ENCODE measurements at places on chromosomes 3 and 15.

DNA sequence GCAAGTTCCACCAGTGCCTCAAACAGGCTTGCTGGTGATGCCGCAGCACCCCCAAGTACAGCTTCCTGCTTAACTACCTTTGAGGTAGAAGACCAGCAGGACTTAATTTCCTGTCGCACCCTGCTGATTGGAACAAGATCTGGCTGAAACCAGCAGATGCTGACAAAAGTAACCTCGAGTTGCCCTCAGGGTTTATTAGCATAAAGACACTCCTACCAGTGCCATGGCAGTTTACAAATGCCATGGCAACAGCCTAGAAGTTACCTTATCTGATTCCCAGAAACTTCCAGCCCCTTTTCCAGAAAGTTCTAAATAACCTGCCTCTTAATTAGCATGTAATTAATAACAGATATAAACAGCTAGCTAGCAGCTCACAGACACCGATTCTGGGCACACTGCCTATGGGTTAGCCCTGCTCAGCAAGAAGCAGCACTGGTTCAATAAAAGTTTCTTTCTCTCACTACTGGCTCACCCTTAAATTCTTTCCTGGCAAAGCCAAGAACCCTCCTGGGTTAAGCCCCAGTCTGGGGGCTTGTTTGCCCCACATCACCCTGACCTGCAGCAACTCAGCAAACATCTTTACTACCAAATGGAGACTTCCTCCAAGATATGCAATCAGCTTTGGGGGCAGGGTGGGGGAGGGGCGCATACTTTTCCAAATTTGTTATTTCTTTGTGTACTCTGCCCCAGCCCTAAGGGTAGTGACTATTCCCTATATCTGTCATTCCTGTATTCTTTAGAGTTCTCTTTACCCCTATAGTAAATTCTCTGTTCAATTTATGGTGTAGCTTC, 54.2 kb downstream of the MAP4 start:
- no peak for DNase-seq

DNA sequence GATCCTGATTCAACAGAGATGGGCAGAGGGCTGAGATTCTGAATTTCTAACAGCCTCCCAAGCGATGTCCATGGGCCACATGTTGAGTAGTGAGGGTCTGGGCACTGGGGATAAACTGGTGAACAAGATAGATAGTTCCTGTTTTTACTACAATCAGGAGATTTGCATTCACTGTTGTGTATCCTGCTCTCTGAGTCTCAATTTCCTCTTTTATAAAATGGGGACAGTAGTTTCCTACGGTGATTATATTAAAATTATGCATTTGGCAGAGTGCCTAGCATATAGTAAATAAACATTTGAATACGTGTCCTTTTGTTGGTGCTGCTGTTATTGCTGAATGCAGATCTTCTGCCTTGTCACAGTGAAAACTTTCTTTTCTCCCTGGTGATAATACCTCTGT, 102.5 kb downstream of the MYH15 start:
- DNase-seq = no peak

DNA sequence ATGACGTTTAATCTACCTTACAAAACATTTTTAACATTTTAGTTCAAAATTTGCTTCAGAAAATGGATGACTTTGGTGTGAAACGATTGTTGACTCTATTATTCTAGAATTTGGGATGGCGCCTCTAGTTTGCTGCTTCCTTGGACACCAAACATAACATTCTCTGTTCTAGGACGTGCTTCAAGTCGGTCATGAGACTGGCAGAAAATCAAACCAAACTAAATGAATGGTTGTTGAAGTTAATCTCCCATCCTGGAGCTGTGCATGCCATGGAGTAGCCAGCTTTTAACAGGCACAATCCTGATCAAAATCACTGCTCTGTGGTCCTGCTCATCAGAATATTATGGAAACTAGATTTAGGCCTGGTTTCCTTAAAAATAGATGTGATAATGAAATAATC, 9.6 kb upstream of the LRRFIP2 start:
- no peak for DNase-seq

DNA sequence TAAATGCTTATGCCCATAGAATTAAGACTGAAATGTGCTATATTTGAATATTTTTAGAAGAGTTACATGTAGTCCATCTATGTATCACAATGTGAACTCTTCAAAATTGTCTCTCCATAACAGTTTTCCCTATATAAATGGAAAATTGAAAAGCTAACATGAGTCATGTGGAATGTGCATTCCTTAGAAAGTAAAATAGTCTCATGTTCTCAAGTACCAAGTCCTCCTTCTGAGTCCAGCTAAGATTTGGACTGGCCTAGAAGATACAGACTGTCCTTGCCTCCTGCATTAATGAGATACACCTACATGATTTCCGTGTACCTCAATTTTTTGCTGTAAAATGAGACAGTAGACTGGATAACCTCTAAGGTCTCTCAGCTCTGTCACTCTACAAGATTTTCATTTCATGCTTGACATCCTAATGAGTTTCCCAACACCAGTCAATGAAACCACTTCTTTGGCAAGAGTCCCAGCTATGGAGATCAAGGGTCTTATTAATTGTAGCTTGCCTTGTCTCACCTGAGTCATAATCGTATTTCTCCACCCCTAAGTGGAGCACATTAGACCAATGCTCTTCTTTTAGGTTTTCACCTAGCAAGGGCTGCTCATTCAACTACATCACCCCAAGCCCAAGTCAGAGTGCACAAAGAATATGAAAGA, 350.6 kb upstream of the IL12A start:
- no peak for DNase-seq

DNA sequence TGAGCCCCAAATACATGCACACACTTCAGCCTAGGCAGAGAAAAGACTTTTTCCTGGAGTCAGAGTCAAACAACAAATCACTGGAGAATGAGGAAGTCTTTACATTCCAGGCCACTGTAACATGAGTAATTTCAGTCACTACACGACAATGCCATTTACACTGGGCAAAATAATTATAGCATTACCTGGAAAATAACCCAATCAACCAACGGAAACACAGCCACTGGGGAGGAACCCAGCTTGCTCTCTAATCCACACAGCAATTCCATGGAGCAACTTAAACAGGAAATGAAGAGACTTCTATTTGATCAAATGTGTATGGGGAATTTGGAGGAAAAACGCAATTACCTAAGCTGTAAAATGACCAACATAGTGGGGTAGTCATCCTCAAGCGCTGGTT, 15.2 kb downstream of the FSTL1 start:
- peak; percentile 53 for DNase-seq

GRCh38 chr3:189169728-189170127, 2.0 kb upstream of the TPRG1 start:
- no peak for DNase-seq

DNA sequence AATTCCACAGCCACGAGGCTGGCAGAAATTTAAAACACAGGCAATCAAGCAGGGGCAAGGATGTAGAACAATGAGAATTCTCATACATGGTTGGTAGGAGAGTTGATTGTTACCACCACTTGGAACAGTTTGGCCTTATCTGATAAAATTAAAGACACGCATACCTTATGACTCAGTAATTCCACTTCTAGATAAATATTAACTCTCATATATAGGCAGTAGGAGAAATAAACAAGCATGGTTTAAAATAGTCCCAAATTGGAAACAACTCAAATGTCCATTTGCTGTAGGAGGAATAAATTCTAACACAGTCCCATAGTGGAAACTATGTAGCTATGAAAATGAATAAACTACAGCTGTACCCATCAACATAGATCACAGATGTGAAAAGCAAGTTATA, 42.3 kb upstream of the USP3 start:
- no peak for DNase-seq

DNA sequence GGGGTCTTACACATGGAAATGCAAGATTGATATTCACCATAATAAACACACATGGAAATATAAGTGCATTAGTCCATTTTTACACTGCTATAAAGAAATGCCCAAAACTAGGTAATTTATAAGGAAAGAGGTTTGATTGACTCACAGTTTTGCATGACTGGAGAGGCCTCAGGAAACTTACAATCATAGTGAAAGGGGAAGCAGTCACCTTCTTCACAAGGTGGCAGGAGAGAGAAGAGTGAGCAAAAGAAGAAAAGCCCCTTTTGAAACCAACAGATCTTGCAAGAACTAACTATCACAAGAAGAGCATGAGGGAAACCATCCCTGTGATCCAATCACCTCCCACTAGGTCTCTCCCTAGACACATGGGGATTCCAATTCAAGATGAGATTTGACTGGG, 111.7 kb upstream of the TP63 start:
- no peak for DNase-seq

- DNase-seq = peak; percentile 47
Measured at GRCh38 chr3:14565868-14566588, 25.9 kb upstream of the GRIP2 start.

DNA sequence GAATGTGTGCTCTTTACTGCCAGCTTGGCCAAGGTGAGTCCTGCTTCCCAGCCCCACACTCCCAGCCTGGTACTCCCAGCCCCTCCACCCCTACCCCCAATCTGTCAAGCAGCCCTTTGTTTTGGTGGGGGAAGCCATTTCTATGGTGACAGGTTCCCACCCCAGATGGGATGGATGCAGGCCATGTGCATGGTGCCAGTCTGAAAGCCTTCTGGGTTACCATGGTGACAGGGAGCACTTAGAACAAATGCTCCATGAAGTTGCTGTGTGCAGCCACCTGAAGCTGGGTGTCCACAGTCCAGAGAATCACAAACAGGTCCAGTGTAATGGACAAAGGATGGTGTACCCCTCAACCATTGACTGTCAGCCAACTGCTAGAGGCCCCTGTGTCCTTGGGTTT, 19.1 kb upstream of the VILL start:
- DNase-seq = no peak

- no peak for DNase-seq
Measured at GRCh38 chr3:13972679-13973379, 93.0 kb upstream of the WNT7A start.

DNA sequence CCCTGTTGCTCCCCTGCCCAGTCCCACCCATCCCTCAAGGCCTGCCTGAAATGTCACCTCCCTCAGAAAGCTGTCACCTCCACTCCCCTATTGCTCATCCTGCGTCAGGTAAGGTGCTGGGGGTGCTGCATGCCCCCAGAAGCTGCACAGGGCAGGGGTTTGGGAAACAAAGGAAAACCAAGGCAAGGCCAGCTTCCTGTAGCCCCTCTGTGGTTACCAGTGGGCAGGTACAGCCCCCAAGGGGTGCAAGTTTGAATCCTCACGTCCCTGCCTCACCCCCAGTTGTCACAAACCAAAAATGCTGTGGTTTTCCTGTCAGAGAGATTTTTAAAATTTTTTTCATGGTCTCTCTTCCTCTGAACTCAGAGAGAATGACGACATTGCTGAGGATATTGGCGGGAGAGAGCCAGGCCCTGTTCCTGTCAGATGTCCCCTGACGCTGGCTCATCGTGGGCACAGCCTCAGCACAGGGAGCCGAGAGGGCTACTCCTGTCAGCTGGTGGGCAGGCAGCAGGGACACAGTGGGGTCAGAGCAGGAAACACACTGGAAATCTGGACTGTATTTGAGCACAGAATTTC, 27.0 kb downstream of the PSTPIP1 start:
- peak; percentile 33 for DNase-seq

GRCh38 chr15:52018244-52018643, 775 bp upstream of the MAPK6 start:
- no peak for DNase-seq

DNA sequence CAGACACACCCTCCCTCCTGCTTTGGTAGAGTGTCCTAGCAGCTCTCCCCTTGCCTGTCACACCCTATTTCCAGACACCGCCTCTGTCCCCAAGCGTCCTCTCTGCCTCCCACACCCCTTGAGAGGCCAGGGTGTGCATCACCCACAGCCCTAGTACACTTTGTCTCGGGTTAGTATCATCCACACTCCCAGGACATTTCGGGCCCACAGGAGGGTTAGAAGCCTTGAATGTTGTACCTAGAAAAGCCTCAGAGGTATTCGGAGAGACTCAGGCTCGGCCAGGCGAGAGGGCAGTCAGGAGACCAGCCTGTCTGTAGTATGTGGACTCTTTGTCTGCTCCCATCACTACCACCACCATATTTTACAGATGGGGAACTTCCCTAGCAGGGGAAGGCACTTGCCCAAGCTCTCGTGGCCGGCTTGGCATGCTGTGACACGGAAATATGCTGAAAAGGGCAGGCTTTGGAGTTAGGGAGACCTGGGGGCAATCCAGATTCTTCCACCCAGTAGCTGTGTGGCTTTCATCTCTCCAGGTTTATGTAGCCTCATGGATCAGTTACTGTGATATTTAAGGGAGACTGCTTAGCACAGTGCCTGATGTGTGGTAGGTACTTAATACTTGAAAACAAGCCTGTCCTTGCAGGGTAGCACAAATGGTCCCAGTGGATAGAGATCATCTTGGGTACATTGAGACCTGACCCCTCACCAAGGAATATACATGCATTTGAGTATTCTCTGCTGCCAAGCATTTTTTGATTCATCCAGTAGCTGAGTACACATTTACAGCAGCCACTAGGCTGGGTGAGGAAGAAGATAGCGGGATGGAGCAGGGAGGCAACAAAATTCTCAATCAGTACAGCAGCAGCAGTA, 1.4 kb downstream of the TMEM43 start:
- DNase-seq = no peak

- DNase-seq = no peak
Measured at GRCh38 chr15:53470743-53471142, 288.7 kb downstream of the WDR72 start.

DNA sequence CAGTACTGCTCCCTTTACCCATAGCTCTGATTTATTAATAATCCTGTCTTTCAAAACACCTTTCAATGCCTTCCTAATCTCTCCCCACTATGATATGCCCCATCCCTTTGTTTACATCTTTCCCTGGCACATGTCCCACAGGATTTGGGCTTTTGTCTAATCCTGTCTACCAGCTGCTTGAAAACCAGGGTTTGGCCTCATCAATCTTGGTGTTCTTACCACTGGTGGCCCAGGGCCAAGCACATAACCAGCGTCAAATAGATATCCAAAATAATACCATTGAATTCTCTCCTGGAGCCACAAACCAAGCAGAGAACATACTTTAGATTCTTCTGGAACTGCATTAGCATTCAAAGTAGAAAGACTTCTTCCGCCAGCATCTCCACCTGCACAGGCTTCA, 104.8 kb upstream of the PPP2R3A start:
- DNase-seq = no peak

- no peak for DNase-seq
Measured at GRCh38 chr15:35546511-35547381, 781 bp upstream of the DPH6 start.

GRCh38 chr3:170470063-170471016, 51.7 kb downstream of the CLDN11 start:
- no peak for DNase-seq

- DNase-seq = peak; percentile 33
Measured at GRCh38 chr15:83626171-83626802, 27.6 kb upstream of the ADAMTSL3 start.

DNA sequence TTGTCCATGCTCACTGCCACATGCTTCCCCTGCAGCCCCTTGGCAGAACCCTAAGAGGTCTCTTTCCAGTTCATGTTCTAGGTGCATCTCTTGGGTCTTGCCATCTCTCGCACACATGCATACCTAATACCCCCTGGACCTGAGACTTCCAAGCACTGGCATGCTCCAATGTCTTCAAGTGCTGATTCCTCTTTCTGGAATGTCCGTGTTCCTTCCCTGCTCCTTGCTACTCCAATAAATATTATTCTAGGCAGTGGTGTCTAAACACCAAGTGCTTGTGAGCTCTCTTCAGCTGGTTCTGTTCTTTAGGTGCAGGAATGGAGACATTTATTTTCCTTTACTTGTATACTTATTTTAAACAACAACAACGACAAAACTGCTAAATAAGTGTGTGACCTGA, 370.1 kb downstream of the LPP start:
- no peak for DNase-seq

- DNase-seq = no peak
Measured at GRCh38 chr3:188734395-188734794, 437.4 kb upstream of the TPRG1 start.
